Dermis blood vessel endothelial cell (primary cell): ENCODE measurements at places on chromosomes 3 and 15. TPM values are rescaled to one million over a fixed set of nuclear protein-coding genes. Genes with fewer than 3 reads are reported as not detected.

MED12L gene
- under 0.01 and 0.05 TPM in 2 replicates for total RNA-seq

DNA sequence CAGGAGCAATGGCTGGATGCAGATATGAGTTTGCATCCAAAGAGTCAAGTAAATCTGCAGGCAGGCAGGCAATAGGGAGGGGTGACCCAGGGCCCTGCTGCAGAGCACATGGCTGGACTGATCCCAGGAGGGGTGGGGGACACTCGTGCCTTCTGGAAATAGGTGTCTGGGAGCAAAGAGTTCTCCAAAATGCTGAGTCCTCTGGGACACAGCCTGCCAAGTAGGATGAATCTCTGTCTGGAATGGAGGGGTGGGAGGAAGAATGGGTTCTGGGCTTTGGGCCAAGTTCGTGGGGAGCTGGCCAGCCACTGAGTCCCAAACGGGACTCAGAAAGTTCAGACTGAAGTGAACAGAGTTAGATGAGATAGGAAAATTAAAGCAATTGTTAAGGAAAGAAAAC, 214.5 kb downstream of the MTHFS start:
- peak; percentile 45 for DNase-seq

GRCh38 chr3:9787714-9788113, 4.6 kb downstream of the TADA3 start:
- DNase-seq = no peak

DNA sequence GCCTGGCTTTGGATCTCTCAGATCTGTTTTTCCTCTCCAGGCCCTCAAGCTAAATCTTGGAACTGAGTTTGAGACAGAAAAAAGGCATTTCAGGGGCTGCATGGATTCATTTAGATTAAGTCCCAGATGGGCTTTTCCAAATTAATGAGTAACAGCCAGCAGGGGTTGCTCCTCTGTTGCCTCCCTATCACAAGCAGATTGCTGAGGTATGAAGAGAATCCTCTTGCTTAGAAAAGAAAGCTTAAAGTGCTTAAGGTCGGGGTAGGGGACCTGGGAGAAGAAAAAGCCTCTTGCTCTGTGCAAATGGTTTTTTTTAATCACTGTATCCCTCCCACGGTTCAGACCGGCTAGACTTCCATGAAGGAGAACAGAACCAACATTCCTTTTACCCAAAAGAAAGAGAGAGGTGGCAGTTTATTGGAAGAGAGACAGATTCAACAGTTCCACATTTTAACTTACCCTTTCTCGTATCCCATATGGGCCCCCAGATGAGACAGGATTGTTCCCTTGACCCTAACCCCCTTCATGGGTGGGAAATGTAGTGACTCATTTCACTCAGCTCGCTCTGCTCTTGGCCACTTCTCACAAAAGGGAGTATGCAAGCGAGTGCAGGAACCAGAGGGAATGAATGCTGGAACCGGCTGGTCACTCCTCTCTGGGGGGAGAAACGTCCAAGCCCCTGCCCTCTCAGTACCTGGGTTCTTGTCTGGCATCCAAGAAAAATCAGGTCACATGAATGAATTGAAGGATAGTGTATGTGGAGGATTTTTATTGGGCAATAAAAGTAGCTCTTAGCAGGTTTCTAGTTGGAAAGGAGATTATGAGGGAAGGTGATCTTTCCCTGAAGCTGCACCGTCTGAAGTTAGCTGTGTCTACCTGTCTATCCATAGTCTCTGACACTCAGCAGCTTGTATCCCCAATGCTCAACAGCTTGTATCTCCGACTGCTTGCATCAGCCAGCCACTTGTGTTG, 745.2 kb downstream of the SI start:
- DNase-seq = no peak

RBM15B gene
- 49.4 and 51.0 TPM in 2 replicates for total RNA-seq
